ENCODE measurements at places on chromosomes 4 and X. TPM values are rescaled to one million over a fixed set of nuclear protein-coding genes. Genes with fewer than 3 reads are reported as not detected.

DNA sequence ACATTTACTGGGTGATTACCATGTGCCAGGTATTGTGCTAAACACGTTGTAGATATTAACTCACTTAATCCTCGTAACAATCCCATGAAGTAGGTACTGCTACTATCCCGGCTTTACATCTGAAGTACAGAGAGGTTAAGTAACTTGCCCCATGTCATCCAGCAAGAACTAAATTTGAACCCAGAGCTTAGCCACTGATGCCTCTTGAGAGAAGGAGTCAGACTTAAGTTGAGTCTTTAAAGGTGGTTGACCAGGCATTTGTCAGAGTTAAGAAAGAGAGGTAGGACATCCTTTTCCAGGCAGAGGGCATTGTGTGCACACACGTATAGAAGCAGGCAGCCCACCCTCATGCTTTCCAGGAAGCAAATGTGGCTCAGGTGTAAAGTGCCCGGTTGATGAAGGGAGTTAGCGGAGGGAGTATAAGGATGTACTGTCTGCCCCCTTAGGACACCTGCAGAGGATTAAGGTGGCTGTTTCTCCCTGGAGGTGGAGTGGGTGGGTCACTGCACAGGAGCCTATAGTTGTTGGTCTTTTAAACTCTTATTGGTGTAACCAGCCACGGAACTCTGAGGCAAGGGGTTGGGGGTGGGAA lies 335 bp upstream of the CD38 start:
- DNase-seq, result no peak

GRCh38 chrX:115679460-115679859 lies 118.5 kb downstream of the PLS3 start:
- peak; percentile 7 for DNase-seq

- DNase-seq, result no peak
Measured at GRCh38 chrX:8484360-8484949, 19.8 kb downstream of the VCX3B start.

DNA sequence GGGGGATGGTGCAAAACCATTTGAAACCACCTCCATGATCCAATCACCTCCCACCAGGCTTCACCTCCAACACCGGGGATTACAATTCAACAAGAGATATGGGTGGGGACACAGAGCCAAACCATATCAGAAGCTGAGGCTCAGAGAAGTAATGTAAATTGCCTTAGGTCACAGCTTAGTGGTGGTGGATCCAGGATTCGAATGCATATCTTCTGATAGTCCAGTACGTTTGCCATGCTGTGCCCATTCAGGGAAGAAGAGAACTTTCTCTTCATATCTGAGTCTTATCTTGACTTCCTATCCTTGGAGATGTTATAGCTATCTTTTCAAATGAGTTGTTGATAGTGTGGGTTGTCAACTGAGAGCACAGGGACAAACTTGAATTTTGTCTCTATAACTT lies 325.5 kb downstream of the ZIC3 start:
- no peak for DNase-seq

DNA sequence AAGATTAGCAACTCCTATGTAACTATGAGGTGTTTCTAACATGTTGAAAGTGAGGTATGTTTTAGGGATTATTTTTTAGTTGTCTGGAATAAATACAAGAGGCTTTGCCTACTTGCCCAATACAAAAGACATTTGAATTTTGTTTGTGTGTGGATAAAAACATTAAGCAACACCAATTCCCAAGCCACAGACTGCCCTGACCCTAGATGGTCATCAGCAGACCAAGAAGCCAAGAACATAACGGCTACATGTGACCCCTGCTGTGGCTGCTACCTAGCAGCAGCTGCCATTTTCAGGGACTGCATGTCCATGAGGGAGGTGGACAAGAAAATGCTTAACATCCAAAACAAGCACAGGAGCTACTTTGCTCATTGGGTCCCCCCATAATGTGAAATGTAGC lies 70.5 kb upstream of the QRFPR start:
- no peak for DNase-seq

- peak; percentile 9 for DNase-seq
Measured at GRCh38 chr4:73067971-73068394, 1.5 kb downstream of the COX18 start.

The NDNF gene
- not detected for polyA plus RNA-seq

- no peak for DNase-seq
Measured at GRCh38 chr4:95000076-95000648, 242.4 kb downstream of the BMPR1B start.

- no peak for DNase-seq
Measured at GRCh38 chr4:75385106-75385505, 129.1 kb downstream of the RCHY1 start.

- no peak for DNase-seq
Measured at GRCh38 chr4:23789762-23790161, 100.1 kb downstream of the PPARGC1A start.

DNA sequence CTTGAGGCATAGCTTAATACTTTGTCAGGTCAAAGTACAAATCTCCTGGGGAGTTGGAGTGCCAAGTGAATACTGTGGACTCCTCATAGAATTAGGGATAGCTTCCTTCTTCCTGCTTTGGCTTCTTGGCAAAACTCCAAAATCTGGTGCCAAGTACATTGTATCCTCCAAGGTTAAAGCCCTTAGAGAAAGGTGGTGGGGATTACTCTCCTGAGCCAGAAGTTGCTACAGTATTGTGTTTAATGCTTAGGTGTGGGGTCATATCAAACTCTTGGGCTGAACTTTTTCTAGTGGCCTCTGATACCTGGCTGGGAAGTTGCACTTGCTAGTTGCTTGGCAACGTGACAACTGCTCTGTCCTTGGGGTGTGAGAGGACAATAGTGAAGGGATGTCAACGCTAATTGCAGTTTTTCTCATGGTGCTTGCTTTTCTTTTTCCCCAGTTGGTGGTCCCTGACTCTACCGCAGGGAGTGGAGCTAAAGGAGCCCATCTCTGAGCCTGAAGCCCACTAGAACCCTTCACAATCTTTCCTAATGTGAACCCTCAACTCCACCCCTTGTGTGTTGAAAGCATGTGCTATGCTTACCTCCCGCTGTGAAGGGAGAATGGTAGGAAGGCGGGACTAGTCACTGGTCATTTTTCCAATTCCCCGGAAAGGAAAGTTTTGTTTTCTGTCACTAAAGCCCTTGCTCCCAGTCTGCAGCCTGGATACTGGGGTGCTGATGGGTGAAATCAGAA lies 35.5 kb downstream of the DLG3 start:
- no peak for DNase-seq

GRCh38 chr4:86414686-86415085 lies 54.8 kb upstream of the MAPK10 start:
- no peak for DNase-seq

- no peak for DNase-seq
Measured at GRCh38 chr4:109497511-109497910, 62.5 kb upstream of the MCUB start.

DNA sequence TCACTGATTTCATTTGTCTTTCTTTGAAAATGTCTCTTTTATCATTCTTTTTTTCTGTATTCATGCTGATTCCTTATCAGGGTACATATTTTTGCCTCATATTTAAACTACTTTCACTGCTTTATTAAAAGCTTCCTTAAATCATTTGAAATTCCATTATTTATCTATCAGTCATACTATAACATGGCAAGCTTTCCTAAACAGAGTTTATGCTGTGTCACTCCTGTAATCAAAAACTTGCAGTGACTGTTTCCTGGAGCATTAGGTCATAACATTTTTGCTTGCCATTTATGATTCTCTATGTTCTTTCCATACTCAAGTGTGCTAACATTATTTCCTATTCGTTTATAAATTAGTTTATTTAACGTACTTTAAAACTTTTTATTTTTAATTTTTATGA lies 203.7 kb downstream of the BMPR1B start:
- DNase-seq, result no peak

DNA sequence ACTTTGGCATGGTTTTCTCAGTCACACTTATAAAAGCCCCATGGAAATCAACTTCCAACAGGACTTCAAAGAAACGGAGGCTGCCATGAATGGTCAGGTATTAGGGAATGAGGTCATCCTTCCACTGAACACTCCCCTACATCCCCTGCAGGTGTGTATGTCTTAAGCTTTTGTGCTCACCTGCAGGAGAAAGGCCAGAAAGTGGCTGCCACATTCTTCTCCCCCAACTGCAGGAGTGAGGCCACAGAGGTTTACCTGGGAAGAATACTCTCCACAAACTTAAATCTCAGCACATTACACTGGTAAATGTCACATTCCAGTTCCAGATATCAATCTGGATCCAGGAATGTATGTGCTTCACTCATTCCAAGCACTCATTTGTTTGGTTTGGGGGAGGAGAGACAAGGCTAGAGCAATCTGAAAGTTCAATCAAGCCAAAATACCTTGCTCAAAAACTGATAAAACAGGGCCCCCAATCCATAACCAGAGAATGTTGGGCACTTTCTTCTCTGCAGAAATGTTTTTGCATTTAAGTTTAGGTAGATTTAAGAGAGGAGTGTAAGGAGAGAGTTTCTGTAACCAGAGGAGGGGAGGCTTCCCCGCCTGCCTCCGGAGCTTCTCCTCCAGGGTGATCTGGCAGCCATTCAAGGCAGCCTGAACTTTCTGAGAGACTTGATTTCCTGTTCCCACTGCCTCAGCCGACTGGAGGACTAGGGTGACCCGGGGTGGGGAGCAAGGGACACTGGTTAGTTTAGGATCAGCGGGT lies 15.4 kb downstream of the FAM9C start:
- DNase-seq, result peak; percentile 69

- peak; percentile 32 for DNase-seq
Measured at GRCh38 chr4:80202741-80203553, 5.6 kb downstream of the PRDM8 start.

Data from foreskin keratinocyte (primary cell).